ENCODE measurements at places on chromosomes 3 and 15. TPM values are rescaled to one million over a fixed set of nuclear protein-coding genes. Genes with fewer than 3 reads are reported as not detected.
A peak's percentile ranks its signal among the peaks of the same experiment; 100 is the strongest.

- no peaks in the 10 kb centered on the region for H3K27me3 ChIP-seq
- no peak overlapping the region for H3K27ac ChIP-seq
- DNase-seq, result no peak
- H3K4me3 ChIP-seq, result no peak overlapping the region
- no peaks in the 10 kb centered on the region for H3K36me3 ChIP-seq
These were observed 61.7 kb upstream of the KCNMB2 start for GRCh38 chr3:178474526-178474925.

DNA sequence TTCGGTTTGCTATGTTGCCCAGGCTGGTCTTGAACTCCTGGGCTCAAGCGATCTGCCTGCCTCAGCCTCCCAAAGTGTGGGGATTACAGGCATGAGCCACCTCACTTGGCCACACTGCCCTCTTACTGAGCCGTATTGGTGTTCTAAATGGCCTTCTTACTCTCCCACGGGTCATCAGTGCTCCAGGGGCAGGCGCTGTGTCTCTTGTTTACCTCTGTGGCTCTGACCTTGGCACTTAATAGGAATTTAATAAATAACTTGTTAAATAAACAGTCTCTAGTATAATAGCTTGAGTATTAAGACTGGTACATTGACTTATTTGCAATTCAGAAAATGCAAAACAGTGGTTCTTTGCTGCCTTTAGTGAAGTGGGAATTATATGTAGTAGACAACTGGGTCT, 13.7 kb downstream of the FLNB start:
- no peaks in the 10 kb centered on the region for H3K27me3 ChIP-seq
- H3K4me3 ChIP-seq, result no peak overlapping the region
- no peak for DNase-seq
- no peaks in the 10 kb centered on the region for H3K36me3 ChIP-seq
- H3K27ac ChIP-seq, result peak overlapping the region; percentile 67
- peaks cover 38% of the 10 kb centered on the region for H3K4me1 ChIP-seq

The GPR171 gene
- total RNA-seq, result not detected

The C2CD4A gene
- 0.55 TPM for total RNA-seq

The SCG5 gene
- 35.6 TPM for total RNA-seq

All from adrenal gland (tissue), 19 donors.